Ovary (tissue), 10 donors: ENCODE measurements at places on chromosomes 6 and 20. TPM values are rescaled to one million over a fixed set of nuclear protein-coding genes. Genes with fewer than 3 reads are reported as not detected.

DNA sequence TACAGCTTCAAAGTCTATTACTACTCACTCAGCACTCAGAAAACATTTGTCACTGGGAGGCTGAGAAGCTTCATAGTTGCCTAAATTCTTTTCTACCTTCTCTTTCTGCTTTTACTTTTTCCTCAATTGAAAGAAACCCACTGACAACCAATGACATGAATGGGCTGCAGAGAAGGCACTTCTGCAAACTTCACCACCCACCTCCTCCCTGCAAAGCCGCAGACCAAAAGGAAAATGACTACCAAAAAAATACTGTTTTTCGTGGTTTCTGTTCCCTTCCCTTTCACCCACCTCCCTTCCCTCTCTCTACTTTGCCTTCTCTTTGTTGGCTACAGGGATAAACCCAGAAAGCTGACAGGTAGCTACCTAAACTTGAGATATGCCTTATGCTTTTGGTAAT lies 3.2 kb downstream of the GNAS-AS1 start:
- H3K4me3 ChIP-seq: no peak overlapping the region
- no peaks in the 10 kb centered on the region for H3K36me3 ChIP-seq
- no peaks in the 10 kb centered on the region for H3K27me3 ChIP-seq
- no peaks in the 10 kb centered on the region for H3K4me1 ChIP-seq
- H3K27ac ChIP-seq: no peak overlapping the region

DNA sequence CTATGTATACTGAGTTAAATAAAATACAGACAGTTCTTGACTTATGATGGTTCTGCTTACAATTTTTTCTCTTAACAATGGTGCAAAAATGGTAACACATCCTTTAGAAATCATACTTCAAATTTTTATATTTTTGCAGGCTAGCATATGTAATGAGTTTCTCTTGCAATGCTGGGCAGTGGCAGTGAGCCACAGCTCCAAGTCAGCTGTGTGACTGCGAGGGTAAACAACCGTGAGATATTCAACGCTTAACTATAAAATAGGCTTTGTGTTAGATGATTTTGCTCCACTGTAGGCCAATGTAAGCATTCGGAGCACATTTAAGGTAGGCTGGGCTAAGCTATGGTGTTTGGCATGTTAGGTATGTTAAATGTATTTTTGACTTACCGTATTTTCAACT lies 136.1 kb downstream of the PLCB4 start:
- no peak for DNase-seq
- no peaks in the 10 kb centered on the region for H3K4me1 ChIP-seq
- H3K36me3 ChIP-seq: no peaks in the 10 kb centered on the region
- no peak overlapping the region for H3K27ac ChIP-seq
- no peaks in the 10 kb centered on the region for H3K27me3 ChIP-seq

DNA sequence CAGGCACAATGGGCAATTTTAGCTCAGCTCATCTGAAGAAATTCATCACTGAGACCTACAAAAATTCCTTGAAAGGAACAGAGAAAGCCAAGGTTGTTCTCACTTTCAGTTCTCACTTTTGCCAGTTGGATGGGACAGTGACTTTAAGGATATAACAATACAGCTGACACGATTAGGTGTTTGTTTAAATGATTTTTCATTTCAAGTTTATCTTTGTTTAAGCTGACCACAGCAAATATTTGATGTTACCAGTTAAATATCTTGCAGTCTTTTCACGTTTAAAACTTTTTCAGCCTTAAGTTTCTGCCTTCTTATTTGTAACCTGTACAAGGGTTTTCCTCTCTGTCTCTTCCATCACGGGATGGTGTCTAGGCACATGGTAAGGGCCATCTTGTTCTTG lies 93.6 kb downstream of the PLCB1 start:
- H3K36me3 ChIP-seq: no peaks in the 10 kb centered on the region
- DNase-seq: no peak

DNA sequence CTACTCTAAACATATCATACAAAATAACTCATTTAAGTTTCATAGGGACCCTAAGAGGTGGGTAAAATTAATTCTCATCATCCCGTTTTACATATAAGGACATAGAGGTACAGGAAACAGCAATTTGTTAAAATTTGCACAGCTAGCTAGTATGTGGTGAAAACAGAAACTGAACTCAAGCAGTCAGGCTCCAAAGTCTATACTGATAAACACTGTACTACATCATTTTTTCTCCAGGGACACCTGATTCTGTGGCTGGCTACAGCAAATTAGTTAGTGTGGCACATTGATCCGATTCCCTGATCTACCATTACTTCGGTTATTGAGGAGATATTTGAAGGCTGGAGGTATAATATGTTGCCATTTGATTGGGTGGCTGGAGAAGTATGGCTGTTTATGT lies 36.2 kb upstream of the E2F3 start:
- DNase-seq: no peak
- H3K27ac ChIP-seq: no peak overlapping the region
- H3K27me3 ChIP-seq: no peaks in the 10 kb centered on the region
- no peaks in the 10 kb centered on the region for H3K4me1 ChIP-seq

GRCh38 chr6:27902335-27903314 lies 9.6 kb downstream of the OR2B2 start:
- peak overlapping the region; percentile 87 for H3K27ac ChIP-seq
- peak overlapping the region; percentile 43 for H3K4me3 ChIP-seq
- H3K4me1 ChIP-seq: peaks cover 1% of the 10 kb centered on the region
- no peaks in the 10 kb centered on the region for H3K36me3 ChIP-seq
- H3K27me3 ChIP-seq: no peaks in the 10 kb centered on the region

- no peak overlapping the region for H3K4me3 ChIP-seq
- DNase-seq: no peak
- H3K36me3 ChIP-seq: no peaks in the 10 kb centered on the region
- H3K27me3 ChIP-seq: no peaks in the 10 kb centered on the region
These were observed 456.0 kb upstream of the PTCHD4 start for GRCh38 chr6:48567016-48567415.

- no peaks in the 10 kb centered on the region for H3K27me3 ChIP-seq
- peaks cover 1% of the 10 kb centered on the region for H3K4me1 ChIP-seq
- no peak for DNase-seq
- no peak overlapping the region for H3K27ac ChIP-seq
- no peaks in the 10 kb centered on the region for H3K36me3 ChIP-seq
These were observed 103.3 kb downstream of the FIG4 start for GRCh38 chr6:109794201-109794923.

DNA sequence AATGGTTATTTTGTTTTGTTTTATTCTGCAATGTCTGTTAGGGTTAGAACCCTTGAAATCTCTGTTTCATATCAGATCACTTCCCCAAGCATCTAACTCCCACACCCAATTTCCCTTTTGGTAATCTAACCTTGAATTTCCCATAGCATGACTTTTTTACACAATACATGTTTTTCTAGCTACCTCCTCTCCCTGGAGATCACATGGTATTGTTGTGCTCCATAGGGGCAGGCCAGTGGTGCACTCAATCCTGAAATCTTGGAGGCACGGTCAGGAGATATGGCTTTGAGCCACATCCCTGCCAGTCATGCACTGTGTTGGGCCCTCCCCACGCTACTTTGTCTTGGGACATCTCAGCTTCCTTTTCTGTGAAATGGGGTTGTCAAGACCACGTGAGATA lies 36.7 kb upstream of the NNAT start:
- H3K27ac ChIP-seq: no peak overlapping the region
- no peaks in the 10 kb centered on the region for H3K27me3 ChIP-seq
- no peak for DNase-seq
- no peaks in the 10 kb centered on the region for H3K4me1 ChIP-seq

DNA sequence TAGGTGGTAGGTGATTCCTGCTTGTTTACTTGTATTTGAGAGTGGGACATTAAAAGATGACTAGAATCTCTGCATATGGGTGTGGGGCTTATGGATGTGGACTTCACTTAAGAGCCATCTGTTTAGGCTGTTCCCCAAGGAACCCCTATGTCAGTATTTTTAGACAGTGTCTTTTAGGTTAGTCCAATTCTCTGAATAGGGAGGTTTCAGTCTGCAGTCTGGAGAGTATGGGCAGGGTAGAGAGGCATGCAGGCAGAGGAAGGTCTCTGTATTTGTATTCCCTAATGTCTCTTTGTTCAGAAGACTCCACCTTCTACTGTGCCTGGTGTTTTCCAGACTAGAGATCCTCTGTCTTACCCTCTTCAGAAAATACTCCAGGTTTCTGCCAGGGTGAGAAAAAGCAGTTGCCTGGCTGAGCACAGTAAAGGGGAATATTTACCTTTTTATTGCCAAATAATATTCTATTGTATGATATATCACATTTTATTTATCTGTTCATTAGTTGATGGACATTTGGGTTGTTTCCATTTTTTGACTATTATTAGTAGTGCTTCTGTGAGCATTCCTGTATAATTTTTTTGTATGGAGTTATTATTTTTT lies 19.1 kb downstream of the SLX4IP start:
- H3K27ac ChIP-seq: no peak overlapping the region
- H3K36me3 ChIP-seq: no peaks in the 10 kb centered on the region
- H3K4me3 ChIP-seq: no peak overlapping the region
- H3K4me1 ChIP-seq: peaks cover 2% of the 10 kb centered on the region

- no peaks in the 10 kb centered on the region for H3K4me1 ChIP-seq
- no peak overlapping the region for H3K4me3 ChIP-seq
- DNase-seq: no peak
- H3K36me3 ChIP-seq: no peaks in the 10 kb centered on the region
These were observed 82.2 kb downstream of the PRDM1 start for GRCh38 chr6:106168097-106168888.

DNA sequence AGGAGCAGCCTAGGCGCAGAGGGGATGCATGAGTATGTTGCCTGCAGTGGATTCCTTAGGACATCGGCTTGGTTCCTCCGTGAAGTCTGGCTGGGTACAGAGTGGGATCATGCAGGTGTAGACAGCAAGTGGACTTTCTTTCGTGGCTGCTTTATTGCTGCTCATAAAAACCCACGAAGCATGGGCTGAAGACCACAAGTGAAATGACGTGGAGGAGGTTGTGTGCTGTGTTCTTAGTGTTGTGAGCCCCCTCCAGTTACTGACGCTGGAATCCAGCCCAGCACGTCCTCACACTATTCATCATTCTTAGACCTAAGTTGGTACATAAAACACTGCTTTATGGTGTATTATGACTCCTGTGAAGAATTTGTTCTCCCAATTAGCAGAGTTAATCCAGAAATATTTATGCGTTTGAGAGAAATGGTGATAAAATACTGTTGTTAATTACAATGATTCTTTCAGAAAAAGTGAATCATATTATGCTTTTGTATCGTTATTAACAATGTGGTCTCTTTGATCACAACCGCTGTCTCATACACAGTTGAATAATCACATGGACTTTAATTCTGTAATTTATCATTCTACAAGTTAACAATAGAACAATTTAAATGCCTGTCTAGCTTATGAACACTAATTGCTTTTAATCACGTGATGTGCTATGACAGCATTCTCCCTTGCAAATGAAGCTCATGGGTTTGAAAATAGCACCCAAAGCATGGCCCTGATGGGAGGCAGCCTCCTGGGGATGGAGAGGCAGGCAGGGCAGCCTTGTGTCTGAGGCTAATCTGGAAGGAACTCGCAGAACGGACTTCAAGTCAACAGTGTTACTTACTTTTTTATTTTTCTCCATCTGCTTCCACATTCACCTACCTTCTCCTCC lies 233.9 kb upstream of the SYNDIG1 start:
- no peak overlapping the region for H3K27ac ChIP-seq
- H3K36me3 ChIP-seq: no peaks in the 10 kb centered on the region
- no peak overlapping the region for H3K4me3 ChIP-seq
- no peaks in the 10 kb centered on the region for H3K27me3 ChIP-seq
- no peak for DNase-seq
- H3K4me1 ChIP-seq: no peaks in the 10 kb centered on the region

- H3K36me3 ChIP-seq: no peaks in the 10 kb centered on the region
- DNase-seq: no peak
- H3K4me1 ChIP-seq: no peaks in the 10 kb centered on the region
- no peak overlapping the region for H3K27ac ChIP-seq
These were observed 150.2 kb downstream of the TBC1D7 start for GRCh38 chr6:13178107-13178506.

- no peak overlapping the region for H3K27ac ChIP-seq
- no peaks in the 10 kb centered on the region for H3K4me1 ChIP-seq
- no peaks in the 10 kb centered on the region for H3K36me3 ChIP-seq
- H3K27me3 ChIP-seq: no peaks in the 10 kb centered on the region
- no peak overlapping the region for H3K4me3 ChIP-seq
- no peak for DNase-seq
These were observed 124.0 kb upstream of the MAFB start for GRCh38 chr20:40813029-40813431.

DNA sequence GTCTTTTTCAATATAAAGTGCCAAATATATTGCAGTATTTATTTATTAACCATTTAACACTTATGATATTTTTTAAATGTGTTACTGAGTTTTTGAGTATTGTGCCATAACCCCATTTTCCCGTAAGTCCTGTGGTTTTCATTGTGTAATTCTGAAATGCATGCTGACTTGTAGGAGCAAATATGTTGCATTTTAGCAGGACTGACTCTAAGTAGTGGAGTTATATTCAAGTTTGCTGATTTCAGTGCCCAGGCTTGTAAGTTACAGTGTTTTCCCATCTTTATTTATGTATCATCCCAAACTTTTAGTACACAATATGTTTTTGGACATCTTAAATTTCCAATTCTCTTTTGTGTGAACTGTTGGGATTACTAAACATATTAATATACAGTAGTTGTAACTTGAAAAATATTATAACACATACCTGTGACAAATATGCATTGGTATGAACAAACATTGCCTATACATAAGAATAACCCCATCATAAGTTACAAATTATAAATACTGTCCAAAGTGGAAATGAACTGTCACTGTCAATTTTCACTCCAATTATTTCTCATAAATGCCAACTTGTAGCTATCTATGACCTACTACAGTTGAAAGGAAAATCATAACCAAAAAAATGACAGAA lies 179.3 kb upstream of the RUNX2 start:
- no peaks in the 10 kb centered on the region for H3K4me1 ChIP-seq
- H3K4me3 ChIP-seq: no peak overlapping the region
- no peak for DNase-seq
- H3K36me3 ChIP-seq: no peaks in the 10 kb centered on the region
- no peaks in the 10 kb centered on the region for H3K27me3 ChIP-seq
- H3K27ac ChIP-seq: no peak overlapping the region

GRCh38 chr20:23224806-23225205 lies 125.8 kb upstream of the NXT1 start:
- no peaks in the 10 kb centered on the region for H3K27me3 ChIP-seq
- H3K4me3 ChIP-seq: no peak overlapping the region
- no peak for DNase-seq
- H3K36me3 ChIP-seq: no peaks in the 10 kb centered on the region
- H3K4me1 ChIP-seq: peaks cover 2% of the 10 kb centered on the region
- no peak overlapping the region for H3K27ac ChIP-seq

- no peaks in the 10 kb centered on the region for H3K27me3 ChIP-seq
- no peak overlapping the region for H3K4me3 ChIP-seq
- no peaks in the 10 kb centered on the region for H3K36me3 ChIP-seq
- no peak overlapping the region for H3K27ac ChIP-seq
- peaks cover 4% of the 10 kb centered on the region for H3K4me1 ChIP-seq
These were observed 185.6 kb downstream of the TSHZ2 start for GRCh38 chr20:53157443-53158408.

TFAP2D gene
- total RNA-seq: not detected

RIPOR3 gene
- 5.0 TPM for total RNA-seq

HRH3 gene
- total RNA-seq: not detected

IL20RA gene
- total RNA-seq: 5.9 TPM

KCNB1 gene
- 0.58 TPM for total RNA-seq

NELFCD gene
- 53.3 TPM for total RNA-seq

PAK5 gene
- 0.31 TPM for total RNA-seq

ASIP gene
- total RNA-seq: 7.3 TPM

PRDM13 gene
- not detected for total RNA-seq

LAMA2 gene
- total RNA-seq: 108 TPM

FAM209B gene
- total RNA-seq: not detected

HLA-DRA gene
- 113 TPM for total RNA-seq

OR2H1 gene
- not detected for total RNA-seq

HEY2 gene
- total RNA-seq: 18.3 TPM

DPPA5 gene
- not detected for total RNA-seq

TMEM151B gene
- total RNA-seq: not detected

HSPA12B gene
- total RNA-seq: 5.9 TPM
